Right kidney (tissue), 9 donors: ENCODE measurements at places on chromosomes 12 and 14.

GRCh38 chr12:12334367-12335040 lies 15.5 kb downstream of the MANSC1 start:
- DNase-seq = peak; percentile 16

DNA sequence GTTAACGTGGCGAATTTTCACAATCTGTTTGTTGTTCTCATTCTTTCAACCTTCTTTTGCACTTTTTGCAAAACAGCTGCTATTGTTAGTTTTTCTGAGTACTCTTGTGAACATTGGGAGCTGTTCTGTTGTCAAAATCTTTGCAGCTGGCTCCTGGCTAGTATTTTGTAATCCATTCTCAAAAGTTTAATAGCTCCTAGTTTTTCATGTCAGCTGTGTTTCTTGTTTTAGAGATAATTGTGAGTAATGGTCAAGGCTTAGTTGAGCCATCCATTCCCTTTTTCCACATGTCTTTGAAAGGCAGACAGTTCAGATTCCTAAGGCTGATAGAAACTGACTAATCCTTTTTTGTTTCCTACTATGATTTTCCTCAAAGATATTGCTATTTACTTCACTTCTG lies 39.1 kb upstream of the CRADD start:
- no peak for DNase-seq

DNA sequence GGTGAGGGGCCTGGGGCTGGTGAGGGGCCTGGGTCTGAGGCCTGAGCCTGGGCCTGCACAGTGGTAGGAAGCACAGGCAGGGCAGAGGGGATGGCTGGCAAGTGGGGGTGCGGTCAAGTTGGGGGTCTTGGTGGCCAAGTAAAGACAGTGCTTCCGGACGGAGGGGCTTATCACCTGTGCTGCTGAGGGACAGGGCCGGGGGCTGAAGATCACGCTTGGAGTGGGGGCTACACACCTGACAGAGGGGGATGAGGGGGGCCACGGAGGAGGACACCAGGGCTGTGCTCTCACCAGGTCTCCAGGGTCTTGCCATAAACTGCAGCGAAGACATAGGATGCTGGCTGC lies 12.2 kb downstream of the TEDC1 start:
- no peak for DNase-seq

DNA sequence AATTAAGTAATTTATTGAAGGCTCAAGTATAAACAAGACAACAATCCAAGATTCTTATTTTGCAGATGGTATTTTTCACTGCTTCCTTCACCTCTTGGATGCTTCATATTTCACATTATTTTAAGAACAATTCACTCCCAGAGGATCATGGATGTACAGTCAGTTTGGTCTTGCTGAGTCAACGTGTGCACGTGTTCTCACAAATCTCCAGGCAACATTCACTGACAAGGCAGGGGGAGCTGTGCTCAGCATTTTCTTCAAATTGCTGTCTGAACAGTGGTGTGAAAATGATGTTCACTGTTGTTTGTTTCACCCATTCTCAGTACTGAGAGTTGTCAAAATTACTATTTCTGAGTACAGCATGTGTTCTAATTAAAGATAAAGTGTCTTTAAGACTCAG lies 118.3 kb upstream of the SLC38A4 start:
- DNase-seq = no peak

DNA sequence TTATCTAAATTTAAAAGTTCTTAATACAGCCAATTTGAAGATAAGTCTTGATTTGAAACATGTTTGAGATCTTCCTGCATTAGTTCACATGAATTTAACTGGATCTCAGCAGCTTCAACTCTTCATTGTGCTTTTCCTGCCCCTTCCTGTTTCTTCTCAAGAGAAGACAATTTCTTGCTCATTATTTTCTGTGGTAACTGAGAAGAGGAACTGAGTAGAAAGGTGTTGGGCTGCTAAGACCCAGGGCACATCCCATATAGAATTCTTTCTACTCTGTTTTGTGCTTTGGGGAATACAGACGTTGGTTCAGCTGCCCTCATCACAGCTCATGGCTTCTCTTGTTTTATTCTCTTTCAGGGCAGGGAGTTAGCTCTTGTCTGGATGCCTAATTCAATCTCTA lies 110.2 kb downstream of the SNAPC1 start:
- DNase-seq = no peak

- DNase-seq = no peak
These were observed 252.9 kb upstream of the SFSWAP start for GRCh38 chr12:131458048-131458374.

GRCh38 chr14:63544591-63545299 lies 1.6 kb upstream of the PPP2R5E start:
- DNase-seq = no peak

DNA sequence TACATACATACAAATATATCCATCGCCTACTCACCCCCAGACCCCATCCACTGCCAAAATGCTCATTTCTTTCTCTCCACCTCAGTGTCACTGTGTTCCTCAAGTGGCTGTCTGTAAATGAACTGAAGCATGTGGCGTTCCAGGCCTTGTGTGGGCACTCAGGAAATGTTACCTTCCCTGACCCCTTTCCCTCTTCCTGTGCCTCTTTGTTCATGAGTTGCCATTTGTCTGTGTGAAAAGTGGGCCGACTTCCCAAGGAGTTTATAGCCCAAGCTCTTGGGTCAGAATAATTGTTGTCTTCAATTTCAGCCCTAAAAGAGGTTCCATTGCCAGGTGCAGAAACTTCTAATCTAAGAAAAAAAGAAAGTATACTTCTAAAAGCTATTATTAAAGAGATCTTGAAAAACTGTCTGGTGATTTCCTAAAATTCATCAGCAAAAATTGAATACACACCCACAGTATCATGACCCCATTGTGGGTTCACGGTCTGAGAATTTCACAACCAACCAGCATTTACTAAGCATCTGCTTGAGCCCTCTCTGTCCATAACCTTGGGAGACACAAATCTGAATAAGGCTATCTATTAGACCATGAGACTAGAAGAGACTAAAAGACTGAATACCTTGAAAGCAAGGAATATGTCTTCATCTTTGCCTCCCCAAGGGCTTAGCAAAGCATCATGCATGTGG lies 201.4 kb upstream of the EEA1 start:
- DNase-seq = no peak

GRCh38 chr12:2291182-2291832 lies 238.5 kb downstream of the CACNA1C start:
- no peak for DNase-seq

GRCh38 chr12:8052679-8053078 lies 13.5 kb downstream of the C3AR1 start:
- DNase-seq = no peak
